ENCODE measurements at places on chromosomes 3 and 15.

DNA sequence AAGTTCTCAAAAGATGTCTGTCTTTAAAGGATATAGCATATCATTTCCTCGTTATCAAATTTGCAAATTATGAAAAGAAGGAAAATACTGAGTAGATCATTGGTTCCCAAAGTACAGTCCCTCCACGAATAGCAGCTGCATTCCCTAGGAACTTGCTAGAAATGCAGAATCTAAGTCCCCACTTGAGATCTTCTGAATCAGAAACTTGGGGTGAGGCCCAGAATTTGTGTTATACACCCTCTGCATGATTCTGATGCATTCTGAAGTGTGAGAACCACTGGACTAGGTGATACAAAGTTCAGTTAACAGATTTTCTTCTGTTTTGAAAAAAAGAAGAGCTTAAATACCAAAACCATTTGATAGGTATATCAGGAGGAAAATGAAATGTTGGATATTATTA, 77.1 kb downstream of the SLC25A26 start:
- DNase-seq = no peak

GRCh38 chr3:11624704-11625375, 18.9 kb downstream of the VGLL4 start:
- no peak for DNase-seq

DNA sequence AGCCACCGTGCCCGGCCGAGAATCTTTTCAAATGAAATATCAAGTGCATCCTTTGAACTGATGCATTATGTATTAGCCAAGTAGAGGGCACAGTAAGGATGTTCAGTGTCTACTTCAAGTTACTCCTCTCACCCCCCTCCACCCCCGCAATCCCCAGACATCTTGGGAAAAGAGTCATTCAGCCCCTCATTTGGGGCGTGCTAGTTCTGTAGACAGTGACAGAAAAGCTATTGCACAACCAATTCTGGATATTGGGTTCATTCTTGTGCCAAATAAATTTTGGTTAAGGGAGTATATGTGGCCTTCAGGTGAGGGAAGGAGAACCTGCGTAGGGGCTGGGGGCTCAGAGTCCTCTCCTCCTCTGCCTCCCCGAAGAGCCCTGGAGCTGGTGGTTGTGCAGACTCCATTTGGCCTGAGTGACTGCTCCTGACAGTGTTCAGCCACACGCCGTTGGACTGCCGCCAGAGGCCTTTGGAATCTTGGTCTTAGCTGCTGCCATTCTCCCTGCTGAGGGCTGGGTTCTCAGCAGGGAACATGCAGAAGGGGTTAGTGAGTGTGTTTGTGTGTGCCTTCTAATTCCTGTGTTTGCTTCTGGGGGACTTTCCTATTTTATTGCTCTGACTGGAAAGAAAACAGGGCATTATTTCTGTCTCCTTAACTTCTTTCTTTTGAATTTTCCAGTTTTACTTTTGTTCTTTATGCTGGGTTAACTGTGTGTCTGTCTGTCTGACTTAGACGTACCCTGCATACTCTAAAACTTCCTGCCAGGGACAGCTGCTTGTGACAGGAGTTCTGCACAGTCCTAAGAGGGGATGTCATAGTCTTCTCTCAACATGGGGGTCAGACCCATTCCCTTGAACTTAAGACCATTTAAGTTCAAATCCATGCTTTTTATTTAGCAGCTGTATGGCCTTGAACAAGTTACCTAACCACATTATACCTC, 21.0 kb downstream of the RARB start:
- no peak for DNase-seq

DNA sequence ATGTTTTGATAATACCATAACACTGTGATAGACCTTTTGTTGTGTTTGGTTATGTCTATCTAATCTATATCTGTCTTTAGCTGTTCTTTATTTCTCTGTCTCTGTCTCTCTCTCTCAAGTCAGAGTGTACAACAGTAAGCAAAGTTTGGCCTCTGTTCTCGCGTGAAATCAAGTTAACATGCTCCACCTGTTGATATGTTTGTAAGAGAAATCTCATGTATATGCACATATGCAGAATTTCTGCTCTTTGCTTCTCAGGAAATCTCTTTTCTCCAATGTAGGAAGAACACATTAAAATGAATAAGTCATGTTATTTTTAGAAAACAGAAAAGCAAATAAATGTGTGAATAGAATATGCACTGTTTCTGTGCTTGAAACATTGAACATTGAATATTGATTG, 425.5 kb upstream of the SEMA6D start:
- DNase-seq = no peak

DNA sequence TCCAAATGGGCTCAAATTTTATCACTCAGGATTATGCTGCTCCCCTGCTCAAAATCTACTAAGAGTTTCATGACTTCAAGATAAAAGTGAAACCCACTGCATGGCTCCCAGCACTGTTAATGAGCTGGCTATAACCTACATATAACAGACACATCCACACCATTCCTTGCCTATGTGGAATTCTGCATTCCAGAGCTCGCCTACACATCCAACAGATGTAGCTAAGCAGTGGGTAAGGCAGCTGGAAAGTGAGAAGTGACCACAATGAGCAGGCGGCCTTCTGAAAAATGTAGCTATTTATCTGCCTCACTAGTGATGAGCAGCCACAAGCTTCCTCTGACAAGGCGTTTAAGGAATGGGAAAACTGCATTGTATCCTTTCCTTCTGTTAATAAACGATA, 92.0 kb upstream of the TRIM42 start:
- DNase-seq = no peak

Measured in effector CD4-positive, alpha-beta T cell (primary cell).